Vagina (tissue), 2 donors: ENCODE measurements at places on chromosomes 6 and 20.

DNA sequence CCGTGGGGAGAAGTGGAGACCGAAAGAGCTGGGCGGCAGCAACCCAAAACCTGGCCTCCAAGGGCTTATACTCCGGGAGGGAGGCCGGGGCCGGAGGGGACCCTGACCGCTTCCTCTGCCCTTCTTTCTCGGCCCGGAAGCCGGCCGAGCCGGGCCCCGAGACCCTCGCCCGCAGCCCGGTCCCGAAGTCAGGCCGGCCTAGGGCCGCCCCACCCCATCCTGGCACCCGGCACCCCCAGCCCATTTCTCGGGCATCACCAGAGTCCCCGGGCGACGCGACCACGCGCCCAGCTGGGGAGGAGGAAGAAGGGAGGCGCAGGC, 572 bp upstream of the ZDHHC14 start:
- no peak for DNase-seq

- no peak for DNase-seq
Observed at GRCh38 chr6:35465646-35466045, 2.6 kb upstream of the RPL10A start.

DNA sequence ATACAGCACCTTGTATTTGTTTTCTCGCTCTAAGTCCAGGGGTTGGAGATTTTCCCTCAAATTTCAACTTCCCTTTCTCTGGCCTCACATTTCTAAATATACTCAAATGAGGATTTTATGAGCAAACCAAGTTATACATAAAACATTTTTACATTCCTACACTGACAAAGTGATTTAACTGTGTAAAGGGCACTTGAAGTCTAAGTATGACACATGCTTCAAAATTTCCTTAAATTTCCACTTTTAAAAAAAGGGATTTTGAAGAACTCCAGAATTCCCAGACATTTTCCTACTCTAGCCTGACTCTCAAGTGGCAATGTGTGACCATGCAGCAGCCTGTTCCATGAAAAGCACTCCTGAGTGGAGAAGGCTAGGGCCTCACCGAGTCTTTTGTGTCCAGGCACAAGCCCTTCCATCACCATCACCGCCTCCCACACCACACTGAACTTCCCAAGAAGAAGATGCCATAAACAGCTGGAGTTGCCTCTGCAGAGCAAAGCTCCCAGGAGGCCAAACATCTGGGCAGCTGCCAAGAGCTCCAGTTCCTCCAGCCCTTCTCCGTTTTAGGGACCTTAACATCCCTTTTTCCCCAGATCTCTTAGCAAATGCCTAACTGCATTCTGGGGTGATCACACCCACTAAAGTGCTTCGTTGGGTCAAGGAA, 68.9 kb downstream of the NCR2 start:
- DNase-seq, result no peak

- no peak for DNase-seq
Observed at GRCh38 chr6:42340511-42340910, 111.2 kb downstream of the TRERF1 start.

DNA sequence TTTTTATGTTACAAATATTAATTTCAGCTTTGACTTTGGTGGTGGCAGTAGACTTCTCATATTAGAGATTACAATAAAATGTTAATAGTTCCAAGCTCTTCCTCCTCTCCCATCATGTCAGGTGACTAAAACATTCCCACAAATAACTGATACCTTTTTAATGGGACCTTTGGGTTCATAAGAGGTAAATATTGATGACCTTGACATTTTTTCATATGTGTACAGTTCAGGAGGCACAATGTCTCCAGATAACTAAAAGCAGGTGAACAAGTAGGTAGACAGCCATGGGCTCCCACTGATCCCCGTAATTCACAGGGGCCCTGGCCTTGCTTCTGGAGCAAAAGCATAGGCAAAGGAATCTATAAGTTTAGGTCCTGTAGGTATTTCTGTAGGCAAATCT, 317.7 kb downstream of the SOX4 start:
- DNase-seq, result no peak
